Activated T-cell treated with anti-CD3 and anti-CD28 coated beads for 4 hours (primary cell): ENCODE measurements at places on chromosomes 5 and 9.

DNA sequence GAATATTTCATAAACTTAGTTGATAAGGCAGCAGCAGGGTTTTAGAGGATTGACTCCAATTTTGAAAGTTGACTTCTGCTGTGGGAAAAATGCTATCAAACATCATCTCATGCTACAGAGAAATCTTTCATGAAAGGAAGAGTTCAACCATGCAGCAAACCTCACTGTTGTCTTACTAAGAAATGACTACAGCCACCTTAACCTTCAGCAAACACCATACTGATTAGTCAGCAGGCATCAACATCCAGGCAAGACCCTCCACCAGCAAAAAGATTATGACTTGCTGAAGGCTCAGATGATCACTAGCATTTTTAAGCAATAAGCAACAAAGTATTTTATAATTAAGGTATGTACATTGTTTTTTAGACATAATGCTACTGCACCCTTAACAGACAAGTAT lies 7.6 kb downstream of the TMEM174 start:
- no peak for DNase-seq

DNA sequence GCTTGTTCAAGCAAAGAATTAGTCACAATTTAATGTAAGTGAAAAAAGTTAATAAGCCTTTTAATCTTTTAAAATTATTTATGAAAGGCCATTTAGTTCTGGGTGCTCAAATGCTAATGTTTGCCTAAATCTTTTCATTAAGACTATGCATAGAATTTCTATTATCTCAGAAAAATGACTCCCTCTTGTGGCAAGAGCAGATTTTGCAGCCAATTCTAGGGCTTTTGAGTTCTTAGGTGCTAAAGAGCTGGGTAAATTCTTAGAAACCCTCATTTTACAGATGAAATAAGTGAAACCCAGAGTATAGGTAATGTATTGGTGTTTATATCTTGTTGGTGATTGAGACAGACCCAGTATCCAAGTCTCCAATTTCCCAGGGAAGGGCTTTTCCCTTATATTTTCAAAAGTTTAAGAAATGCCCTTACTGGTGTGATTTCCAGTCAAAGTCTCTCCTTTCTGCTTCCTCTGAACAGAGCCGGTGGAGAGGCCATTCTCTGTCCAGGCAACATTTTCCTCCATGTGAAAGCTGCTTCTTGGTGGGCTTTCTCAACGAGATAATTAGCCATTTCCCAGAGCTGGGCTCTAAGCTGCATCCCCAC lies 24.1 kb upstream of the PCSK5 start:
- peak; percentile 32 for DNase-seq

GRCh38 chr5:133511653-133512235 lies 100.6 kb downstream of the FSTL4 start:
- DNase-seq = no peak

- DNase-seq = no peak
These were observed 163.6 kb upstream of the IRX2 start for GRCh38 chr5:2914981-2915484.

GRCh38 chr9:124812441-124812876 lies 35.5 kb downstream of the OLFML2A start:
- no peak for DNase-seq

GRCh38 chr5:30099634-30100033 lies 1093.9 kb upstream of the CDH6 start:
- DNase-seq = no peak

GRCh38 chr5:169350016-169350415 lies 49.1 kb upstream of the SLIT3 start:
- DNase-seq = no peak

- DNase-seq = no peak
These were observed 232.1 kb downstream of the SH3GL2 start for GRCh38 chr9:17810728-17811571.

DNA sequence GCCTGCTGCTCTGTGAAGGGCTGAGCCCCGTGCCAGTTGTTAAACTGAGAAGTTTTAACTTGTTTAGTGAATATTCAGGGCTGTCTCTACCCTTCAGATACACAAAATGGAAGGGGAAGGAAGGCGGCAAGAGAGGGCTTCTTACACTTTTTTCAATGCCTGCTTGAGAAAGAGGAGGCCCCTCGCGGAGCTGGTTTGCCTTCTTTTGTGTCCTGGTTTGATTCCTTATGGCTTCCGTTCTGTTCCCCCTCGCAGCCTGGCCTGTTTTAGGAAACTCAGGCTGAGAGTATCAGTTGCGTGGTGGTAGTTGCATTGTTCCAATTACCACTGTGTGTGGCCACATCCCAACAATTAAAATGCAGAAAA lies 1.0 kb downstream of the FAM53C start:
- DNase-seq = no peak

- DNase-seq = no peak
These were observed 35.0 kb downstream of the TMOD1 start for GRCh38 chr9:97536480-97536879.

DNA sequence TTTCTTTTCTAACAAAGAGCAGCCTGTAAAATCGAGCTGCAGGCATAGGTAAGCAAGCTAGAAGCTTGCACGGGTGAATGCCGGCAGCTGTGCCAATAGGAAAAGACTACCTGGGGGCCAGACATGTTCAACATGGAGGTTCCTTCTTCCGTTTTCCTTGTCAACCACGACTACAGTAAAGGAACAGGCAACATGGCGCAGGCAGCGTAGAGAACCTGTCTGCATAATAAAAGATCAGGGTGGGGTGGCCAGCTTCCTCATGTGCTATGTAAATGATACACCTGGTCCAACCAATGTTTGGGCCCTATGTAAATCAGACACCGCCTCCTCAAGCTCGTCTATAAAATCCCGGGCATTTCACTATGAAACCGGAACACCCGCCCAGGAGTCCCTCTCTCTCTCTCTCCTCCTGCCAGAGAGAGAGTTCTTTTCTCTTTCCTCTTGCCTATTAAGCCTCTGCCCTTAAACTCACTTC lies 103.8 kb upstream of the LIFR start:
- DNase-seq = no peak

DNA sequence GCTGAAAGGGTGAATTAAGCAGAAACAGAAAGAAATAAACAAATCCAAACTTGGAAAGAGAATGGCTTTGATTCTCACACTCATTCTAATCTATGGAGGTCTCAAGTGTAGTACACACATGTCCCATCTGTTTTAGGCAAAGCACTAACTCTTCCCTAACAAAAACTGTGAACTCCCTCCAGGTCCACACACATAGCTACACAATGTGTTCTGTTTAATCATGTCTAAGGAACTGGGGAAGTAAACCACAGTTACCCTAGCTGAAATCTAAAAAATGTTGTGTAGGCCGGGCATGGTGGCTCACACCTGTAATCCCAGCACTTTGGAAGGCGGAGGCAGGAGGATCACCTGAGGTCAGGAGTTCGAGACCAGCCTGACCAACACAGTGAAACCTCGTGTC lies 118.7 kb upstream of the FST start:
- no peak for DNase-seq

DNA sequence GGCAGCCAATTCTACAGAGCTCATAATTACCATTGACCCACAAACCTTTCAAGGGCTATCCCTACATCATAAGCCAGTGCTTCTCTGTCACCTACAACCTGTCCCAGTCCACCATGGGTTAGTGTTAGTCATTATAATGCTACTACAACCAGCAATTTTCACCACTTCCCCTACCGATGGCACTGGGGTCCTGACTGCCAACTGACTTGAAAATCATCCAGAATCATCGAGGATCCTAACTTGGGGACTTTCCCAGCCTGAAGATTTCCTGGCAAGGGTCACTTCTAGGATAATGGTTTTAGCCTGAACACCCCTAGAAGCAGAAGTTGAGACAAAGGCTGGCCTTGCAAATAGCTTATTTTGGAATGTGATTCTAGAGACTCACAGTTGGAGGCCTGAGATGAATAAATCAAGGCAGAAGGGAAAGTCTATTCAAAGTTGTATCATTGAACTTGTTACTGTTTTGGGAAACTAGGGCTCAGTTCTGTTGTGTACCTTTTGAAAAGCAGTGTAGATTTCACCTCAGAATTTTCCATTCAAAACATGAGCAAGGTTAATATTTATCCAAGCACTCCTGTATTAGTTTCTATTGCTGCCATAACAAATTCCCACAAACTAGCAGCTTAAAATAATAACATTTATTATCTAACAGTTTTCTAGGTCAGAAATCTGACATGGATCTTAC lies 633.0 kb downstream of the LRRC70 start:
- no peak for DNase-seq

GRCh38 chr5:116237917-116238500 lies 153.2 kb downstream of the COMMD10 start:
- DNase-seq = no peak

GRCh38 chr5:115686738-115687074 lies 60.9 kb upstream of the TMED7 start:
- no peak for DNase-seq

DNA sequence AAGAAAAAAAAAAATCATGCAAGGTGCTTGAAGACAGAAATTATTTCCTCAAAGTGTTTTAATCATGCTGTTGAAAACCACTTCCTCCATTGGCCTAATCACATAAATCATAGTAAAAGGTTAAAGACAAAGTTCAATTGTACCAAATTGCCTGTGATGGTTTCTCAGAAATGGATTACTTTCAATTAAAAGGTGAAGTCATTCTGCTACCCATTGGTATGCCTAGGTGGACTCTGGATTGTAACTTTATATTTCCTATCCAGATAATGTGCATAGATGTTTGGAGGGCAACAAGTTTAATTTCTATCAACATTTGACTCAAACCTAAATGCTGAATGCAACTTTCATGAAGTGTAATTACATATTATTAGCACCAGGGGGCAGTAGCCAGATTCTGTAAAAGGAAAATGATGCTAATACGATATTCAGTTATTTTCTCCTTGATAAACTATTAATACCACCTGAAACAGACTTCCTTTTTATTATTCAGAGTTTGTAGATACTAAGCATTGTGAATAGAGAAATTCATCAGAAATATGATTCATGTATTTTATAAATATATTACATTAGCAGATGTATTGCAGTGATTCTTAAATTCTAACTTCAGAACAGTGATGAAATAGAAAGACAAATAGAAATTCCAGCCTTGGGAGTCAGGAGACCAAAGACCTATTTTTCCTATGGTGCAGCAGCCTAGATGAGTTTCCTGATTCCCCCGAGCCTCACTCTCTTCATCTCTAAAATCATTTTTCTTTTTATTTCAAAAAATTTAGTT lies 148.2 kb downstream of the CAAP1 start:
- DNase-seq = no peak

DNA sequence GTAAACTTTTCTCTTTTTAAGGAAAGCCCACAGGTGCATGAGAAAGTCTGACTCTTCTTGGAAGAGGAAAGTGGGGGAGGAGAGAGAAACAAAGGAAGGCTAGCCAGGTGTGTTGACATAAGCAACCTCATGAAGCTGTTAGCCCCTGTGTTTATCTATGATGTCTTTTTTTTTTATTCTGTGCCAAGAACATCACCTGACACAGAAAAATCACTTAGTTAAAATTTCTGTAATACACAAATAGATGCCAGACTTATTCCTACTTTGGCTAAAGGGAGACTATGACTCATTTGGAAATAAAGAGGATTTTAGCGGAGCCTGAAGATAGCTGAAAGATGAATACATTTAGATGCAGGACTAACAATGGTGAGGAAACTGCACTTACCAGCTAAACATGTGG lies 58.3 kb downstream of the BAAT start:
- DNase-seq = no peak

DNA sequence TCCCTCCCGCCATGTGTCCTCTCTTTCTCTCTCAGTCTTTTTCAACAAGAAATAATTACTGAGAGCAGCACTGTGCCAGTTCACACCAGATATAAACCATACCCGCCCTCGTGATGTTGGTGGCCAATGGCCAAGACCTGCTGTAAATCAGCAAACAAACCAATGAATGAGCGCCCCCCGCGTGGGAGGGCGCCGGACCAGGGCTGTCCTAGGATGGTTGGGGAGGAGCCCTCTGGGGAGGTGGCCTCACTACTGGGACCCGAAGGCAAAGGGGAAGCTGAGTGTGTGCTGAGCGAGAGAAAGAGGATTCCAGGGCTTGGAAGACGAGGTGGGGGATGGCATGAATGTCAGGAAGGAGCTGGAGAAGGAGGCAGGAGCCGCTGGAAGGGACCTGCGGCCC lies 51.2 kb upstream of the BARHL1 start:
- no peak for DNase-seq

DNA sequence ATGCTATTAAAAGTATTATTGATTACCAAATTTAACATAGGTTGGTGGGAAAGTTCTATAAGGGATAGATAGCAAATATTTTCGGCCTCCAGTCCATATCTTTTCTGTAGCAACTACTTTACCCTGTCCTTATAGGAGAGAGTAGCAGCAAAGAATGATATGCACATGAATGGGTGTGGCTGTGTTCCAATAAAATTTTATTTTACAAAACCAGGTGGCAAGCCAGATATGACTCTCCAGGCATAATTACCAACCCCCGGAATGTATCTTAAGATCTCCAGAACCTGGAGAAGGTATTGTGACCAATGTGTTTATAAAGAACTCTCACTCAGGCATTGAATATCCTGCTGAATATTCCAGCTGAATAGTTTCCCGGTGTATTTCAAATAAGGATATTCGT lies 1461.2 kb downstream of the MAT2B start:
- DNase-seq = no peak

DNA sequence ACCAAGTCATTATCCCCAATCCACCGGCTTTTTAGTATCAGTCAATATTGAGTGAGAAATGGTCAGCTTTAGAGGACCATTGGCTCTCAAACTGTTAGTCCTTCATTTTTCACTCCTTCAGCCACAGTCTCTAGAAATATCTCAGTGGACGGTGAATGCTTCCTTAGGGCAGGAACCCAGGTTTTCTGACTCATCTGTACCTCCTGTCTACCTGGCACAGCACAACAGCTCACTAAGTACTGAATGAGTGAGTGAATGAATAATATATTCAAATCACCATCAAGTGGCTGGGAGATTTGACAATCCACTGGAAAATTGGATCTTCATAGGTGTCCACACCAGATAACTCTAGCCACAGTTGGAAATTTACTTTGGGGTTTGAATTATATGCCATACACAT lies 609.5 kb upstream of the CLINT1 start:
- no peak for DNase-seq

DNA sequence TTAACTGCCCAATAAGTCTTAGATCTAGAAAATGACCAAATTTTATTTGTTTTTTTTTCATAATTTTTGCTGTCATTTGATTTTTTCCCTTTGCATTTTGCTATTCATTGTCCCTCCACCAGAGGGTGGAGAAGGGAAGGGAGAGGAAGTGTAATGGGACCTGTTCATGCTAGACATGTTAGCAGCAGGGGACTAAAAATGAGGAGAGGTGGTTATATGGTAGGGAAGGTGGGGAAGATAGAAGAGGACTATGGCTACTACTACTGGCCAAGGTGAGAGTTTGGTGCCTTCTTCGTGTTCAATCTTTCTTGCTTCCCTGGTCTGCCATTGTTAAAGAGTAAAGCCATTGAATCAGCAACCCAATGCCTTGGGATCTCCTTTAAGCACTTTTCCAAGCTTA lies 6.4 kb downstream of the GRIA1 start:
- DNase-seq = no peak

- no peak for DNase-seq
These were observed 20.2 kb downstream of the ATPSCKMT start for GRCh38 chr5:10229306-10230048.

GRCh38 chr5:154993461-154993860 lies 20.1 kb upstream of the KIF4B start:
- no peak for DNase-seq

- peak; percentile 72 for DNase-seq
These were observed 28.2 kb downstream of the SLC6A7 start for GRCh38 chr5:150217873-150218692.

GRCh38 chr9:36632892-36633291 lies 60.2 kb downstream of the MELK start:
- no peak for DNase-seq

- no peak for DNase-seq
These were observed 139.6 kb upstream of the PHYKPL start for GRCh38 chr5:178372142-178372571.
